ENCODE measurements at places on chromosomes 4 and X.

GRCh38 chr4:20074450-20074849, 177.3 kb upstream of the SLIT2 start:
- no peak for DNase-seq

- no peak for DNase-seq
Observed at GRCh38 chrX:147923605-147924004, 11.9 kb downstream of the FMR1 start.

DNA sequence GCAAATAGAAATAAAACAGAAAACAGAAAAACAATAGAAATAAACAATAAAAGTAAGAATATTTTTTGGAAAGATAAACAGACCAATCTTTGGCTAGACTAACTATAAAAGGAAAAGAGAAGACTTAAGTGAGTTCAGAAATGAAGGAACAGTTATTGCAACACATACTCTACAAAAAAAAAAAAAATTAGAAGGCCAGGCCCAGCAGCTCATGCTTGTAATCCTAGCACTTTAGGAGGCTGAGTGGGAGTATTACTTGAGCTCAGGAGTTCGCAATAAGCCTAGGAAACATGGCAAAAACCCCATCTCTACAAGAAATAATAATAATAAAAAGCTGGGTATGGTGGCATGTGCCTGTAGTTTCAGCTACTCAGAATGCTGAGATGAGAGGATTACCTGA, 336.7 kb downstream of the DTHD1 start:
- DNase-seq = no peak

- DNase-seq = no peak
Observed at GRCh38 chr4:168643796-168644159, 146.9 kb downstream of the PALLD start.

DNA sequence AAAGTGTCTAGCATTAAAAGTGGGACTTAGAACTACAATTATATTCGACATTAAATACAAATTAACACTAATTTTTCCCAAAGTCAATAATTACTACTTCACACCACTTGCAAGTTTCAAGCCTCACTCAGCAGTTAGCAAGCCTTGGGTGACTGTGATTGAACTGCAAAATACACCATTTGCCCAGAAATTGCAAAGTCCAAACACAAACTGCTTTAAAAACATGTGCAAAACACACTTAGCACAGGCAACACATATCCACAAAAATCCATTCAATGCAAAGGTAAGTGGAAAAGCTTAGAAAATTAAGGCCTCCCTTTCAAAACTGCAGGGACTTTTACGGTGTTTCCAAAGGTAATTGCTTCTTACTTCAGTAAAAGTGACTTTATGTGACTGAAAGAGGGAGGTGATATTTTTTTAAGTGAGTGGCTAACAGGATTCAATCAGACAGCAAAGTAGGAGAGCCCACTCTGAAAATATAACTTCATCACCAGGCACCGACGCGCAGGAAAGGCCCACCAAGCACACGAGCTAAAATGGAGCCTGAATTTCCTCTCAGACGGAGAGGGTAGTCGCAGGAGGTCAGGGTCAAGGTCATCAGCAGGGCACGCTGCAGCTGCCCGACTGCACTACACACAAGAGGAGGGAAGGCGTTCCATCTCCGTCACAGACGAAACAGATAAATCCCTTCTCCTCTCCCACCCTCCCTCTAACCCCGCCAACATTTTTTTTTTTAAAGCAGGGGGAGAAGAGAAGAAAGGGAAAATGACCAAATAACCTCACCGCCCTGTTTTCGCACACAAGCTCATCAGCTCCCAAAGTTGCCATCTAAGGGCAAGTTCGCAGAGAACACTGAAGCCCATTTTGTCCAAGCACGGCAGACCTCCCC, 3.1 kb downstream of the ZNF827 start:
- DNase-seq = peak; percentile 66

DNA sequence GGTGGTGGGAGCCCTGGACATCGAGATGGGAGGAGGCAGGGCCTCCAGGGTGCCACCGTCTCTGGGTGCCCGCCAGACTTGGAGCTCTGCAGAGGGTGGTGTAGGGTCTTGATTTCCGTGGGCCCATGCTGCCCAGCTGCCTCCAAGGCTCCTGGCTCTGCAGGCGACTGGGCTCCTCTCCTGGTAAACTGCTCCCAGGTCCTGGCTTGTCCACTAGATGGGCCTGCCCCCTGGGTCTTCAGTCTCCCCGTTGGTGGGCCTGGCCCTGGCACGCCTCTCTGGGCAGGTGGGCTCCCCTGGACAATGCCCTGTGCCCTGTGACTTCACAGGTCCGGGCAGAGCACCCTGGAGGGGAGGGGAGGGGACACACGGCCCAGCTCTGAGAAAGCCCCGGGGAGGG, 7.7 kb downstream of the FGFR3 start:
- DNase-seq = no peak

- DNase-seq = no peak
Observed at GRCh38 chr4:183266371-183266770, 53.7 kb downstream of the CLDN22 start.

- no peak for DNase-seq
Observed at GRCh38 chrX:152821145-152821765, 9.3 kb downstream of the CETN2 start.

DNA sequence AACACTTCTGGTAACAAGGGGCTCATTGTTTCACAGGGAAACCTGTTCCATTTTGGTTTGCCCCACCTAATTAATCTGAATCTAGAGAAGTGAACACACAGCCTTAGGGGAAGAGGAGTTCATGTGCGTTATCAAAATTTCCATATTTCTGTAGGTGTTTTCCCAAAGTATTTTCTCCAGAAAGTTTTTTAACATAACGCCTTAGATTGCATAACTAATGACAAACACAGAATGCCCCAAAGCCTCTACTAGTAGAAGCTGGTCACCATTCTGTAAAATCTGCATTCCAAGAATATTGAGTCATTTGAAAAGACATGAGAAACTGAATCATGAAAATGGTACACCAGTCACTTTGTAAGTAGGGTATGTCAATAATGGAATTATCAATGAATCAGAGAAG, 41.1 kb downstream of the IL13RA2 start:
- no peak for DNase-seq

- DNase-seq = no peak
Observed at GRCh38 chrX:153665726-153666306, 7.8 kb downstream of the PNCK start.

DNA sequence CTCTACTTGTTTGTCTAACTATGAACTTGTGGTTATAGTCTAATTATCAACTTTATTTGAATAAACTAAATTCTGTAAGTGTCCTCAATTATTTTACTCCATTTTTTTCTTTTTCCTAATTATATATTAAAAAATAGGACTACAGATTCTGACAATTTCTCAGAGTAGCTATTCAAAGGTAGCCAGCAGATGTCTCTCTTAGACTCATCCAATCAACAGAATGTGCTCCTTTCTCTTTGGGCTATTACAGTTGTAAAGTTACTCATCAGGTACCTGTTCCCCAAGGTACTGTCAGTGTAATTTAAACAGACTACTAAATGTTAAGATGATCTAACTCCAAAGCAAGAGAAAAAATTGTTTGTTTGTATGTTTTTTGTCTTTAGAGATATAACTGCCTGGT, 248.6 kb downstream of the PCDH18 start:
- peak; percentile 31 for DNase-seq

All from skin of body (tissue), 3 donors.